Activated naive CD4-positive, alpha-beta T cell treated with anti-CD3 and anti-CD28 coated beads, Interleukin-2, amount 50 U/mL, for 72 hours (primary cell): ENCODE measurements at places on chromosomes 7 and 10.

DNA sequence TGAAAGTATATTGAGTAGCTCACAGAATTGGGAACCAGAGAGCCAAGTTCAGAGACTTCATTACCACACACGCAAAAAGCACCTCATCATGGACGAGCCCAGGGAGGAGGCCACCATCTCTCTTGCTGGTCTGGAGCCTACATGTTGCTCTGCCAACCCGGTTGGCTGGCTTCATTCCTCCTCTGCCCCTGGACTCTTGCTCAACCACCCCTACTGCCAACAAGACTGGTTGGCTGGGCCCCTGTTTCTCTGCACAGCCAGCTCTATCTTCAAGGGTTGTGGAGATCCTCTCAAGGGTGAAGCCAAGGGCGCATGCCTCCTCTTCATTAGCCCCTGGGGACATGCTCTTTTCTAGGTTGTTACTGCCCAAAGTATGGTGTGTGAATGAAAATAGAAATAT is 142.7 kb downstream of the JCAD start:
- DNase-seq: no peak

GRCh38 chr10:6558759-6559461 is 21.2 kb downstream of the PRKCQ start:
- DNase-seq: no peak

GRCh38 chr7:140364819-140365218 is 33.5 kb downstream of the SLC37A3 start:
- DNase-seq: no peak

DNA sequence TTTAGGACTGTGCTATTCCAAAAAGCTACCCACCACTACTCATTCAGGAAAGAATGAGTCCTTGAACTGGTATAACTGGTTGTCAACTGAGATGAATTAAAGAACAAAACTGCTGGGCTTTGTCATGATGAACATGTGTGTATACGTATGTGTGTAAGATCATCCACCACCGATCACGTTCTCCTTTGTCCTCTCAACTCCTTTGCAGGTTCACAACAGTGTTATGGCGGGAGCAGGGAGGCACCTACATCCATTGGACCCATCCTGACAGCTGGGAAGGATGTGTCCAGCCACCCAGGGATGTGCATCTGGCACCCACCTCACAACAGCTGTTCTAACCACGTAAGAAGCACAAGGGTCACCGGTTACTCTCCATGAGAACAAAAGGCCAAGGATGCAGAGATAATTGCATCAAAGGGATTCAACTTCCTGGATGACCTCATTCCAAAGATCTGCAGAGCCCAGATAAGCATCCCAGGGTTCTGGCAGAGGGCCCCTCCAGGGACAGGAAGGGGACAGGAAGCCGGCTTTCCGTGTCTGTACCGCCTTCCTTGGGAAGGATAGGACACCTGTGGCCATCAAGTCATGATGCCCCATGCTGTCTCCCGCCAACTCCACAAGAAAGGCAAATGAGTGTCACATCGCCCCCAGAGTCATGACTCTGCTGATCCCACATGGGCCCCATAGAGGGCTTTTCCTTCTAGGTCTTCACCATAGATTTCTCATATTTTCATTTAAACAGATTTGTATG is 66.1 kb downstream of the STEAP1B start:
- DNase-seq: no peak

- no peak for DNase-seq
These were observed 112.0 kb downstream of the GRK5 start for GRCh38 chr10:119319161-119319919.

- no peak for DNase-seq
These were observed 686.9 kb downstream of the AUTS2 start for GRCh38 chr7:70285187-70285586.

DNA sequence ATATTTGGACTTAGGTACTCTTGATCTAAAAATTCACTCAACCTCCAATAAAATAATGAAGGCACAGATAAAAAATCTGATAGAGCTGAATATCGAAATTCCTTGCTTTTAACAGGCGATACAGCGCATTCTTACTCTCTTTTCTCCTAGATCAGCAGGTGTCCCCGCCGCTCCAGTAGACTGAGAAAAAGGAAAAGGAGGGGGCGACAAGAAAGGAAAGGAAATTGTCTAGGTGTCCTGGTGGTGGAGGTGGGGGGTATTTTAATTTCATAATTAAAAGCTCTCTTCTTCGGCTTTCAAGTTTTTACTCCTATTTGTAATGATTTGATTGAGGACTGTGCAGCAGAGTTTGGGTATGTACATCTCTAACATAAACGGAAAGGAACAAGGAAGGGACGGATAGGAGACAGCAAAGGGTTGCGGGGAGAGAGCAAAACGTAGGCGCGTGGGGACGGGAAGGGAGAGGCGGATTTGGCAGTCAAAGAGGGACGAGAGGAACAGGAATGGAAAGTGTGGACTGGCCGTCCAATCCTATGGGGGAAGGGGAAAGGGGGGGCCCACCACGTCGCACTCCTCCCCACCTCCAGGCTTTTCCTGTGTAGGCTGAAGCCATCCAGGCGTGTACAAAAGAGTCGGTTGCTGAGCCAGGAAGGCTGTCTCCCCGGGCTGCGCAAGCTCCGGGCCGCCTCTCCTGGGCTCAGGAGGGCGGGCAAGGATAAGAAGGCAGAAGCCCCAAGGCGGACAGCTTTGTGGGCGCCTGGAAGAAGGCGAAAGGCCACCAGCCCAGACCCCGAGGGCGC is 875 bp upstream of the HECTD2 start:
- DNase-seq: peak; percentile 65

GRCh38 chr7:25906003-25906402 is 246.0 kb upstream of the NFE2L3 start:
- no peak for DNase-seq
